ENCODE measurements at places on chromosomes 2 and 18. TPM values are rescaled to one million over a fixed set of nuclear protein-coding genes. Genes with fewer than 3 reads are reported as not detected.

C2orf78 gene
- total RNA-seq, result not detected

UCN gene
- total RNA-seq, result 1.5 TPM

MC5R gene
- 0.56 TPM for total RNA-seq

DNA sequence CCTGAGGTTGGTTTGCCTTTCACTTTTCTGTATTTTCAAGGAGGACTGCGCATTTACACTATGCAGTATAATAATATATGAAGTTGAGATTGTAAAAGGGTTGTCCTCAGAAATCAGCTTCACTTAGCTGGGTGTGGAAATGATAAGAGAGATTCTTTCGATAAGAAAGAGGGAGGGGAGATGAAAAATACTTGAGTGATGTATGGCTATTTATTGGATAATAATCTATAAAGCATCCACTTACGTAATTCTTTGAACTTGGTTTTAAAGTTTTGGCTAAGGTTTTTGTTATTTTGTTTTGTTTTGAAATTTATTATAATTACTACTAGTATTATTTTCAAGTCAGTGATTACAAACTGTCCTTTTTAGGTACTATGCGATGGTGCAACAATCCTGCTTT is 40.6 kb downstream of the EFEMP1 start:
- no peak for DNase-seq

- no peak for DNase-seq
These were observed 62.0 kb downstream of the BIRC6 start for GRCh38 chr2:32418778-32419177.

GRCh38 chr18:48228301-48228715 is 180.9 kb downstream of the ZBTB7C start:
- DNase-seq, result no peak

DNA sequence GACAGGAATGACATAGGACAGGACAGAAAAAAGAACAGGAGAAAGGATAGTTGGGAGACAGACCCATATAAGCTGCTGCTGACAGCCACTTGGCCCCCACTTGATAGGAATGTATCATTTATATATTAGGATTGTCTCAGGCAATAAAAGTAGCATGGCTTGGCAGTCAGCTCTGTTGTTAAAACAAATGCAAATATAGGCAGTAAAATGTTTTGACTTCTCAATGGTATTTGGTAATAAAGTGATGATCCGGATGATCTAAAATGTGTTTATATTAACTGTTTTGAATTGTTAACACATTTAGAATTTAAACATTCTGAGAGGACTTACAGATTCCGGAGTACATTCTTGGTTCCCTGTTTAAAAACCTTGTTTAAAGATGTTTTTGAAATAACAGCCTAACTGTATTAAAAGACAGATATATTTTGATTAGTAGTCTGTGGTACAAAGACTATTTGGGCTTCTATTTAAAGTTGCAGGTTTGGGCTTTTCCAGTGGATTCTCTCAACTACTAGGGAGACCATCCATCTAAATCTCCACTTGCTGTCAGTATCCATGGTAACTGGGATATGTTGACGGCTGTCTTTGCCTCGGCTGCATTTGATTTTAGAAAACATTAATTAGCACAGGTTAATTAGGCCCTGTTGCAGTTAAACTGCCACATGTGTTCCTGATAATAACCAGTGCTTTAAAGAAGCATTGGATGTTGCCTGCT is 147.6 kb downstream of the ESCO1 start:
- no peak for DNase-seq

GRCh38 chr18:23977719-23978483 is 36.7 kb upstream of the TTC39C start:
- no peak for DNase-seq

GRCh38 chr2:188170356-188170755 is 121.3 kb upstream of the GULP1 start:
- no peak for DNase-seq
